ENCODE measurements at places on chromosomes 2 and 18. TPM values are rescaled to one million over a fixed set of nuclear protein-coding genes. Genes with fewer than 3 reads are reported as not detected.
A peak's percentile ranks its signal among the peaks of the same experiment; 100 is the strongest.

- peak; percentile 38 for DNase-seq
These were observed 991.4 kb upstream of the CELF4 start for GRCh38 chr18:38557006-38557405.

DNA sequence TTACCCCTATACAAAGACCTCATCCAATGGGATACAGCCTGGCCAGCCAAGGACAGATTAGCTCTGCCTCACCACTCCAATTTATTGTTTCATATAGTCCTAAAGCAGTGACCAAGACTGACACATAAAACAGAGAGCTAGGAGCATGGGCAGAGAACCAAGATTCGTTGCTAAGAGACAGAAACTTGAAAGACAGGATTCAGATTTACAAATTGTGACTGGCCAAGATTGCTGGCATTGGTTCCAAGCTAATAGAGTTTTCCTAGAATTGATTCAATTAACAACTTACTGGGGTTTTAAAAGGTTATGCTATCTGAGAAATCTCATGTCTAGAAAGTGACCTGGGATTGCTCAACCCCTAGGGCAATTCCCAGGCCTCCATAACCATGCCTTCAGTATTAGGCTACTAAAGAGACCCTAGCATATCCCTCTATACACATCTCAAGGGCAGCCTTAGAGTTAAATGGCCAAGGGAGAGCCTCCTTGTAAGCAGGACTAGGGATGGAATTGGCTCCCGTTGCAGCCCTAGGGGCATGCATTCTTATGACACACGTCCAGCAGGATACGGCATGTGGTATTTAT is 75.6 kb downstream of the ICOS start:
- DNase-seq: peak; percentile 57

GRCh38 chr2:100817388-100817985 is 2.5 kb upstream of the NPAS2 start:
- DNase-seq: no peak

DNA sequence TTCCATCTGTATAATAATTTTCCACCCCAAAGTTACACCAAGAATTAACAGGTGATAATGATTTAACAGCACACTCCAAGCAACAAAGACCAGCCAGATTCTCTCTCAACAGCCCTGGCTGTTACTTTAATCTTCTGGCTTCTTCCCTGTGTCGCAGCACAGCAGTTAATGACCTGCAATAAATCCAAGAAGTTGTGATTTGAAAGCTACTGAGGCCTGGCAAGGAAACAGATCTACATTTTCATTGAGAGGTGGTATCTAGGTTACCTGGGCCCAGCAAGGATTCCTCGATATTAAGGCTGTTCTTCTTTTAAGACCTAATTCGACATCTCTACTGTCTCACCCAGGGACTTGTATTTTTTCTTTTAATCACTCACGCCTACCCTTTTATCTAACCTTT is 433.8 kb downstream of the NBAS start:
- DNase-seq: no peak

DNA sequence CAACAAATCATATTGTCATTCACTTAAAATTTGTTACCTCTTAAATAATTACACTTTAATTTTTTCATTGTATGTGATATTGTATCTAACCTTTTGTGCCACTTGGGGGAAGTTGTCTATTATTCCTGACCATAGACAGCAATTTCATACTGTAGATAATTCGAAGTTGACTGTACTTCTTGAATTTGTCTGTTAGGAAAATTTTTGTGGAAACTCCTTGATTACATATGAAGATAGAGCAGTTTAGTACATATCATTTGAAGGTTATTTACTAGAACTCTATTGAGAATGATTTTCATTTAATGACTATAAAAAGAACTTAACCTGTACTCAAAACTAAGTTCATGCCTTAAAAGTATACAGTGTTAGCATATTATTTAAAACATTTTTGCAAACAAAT is 5.1 kb downstream of the DYNC1I2 start:
- DNase-seq: no peak

MCEE gene
- 14.9 TPM for total RNA-seq

DNA sequence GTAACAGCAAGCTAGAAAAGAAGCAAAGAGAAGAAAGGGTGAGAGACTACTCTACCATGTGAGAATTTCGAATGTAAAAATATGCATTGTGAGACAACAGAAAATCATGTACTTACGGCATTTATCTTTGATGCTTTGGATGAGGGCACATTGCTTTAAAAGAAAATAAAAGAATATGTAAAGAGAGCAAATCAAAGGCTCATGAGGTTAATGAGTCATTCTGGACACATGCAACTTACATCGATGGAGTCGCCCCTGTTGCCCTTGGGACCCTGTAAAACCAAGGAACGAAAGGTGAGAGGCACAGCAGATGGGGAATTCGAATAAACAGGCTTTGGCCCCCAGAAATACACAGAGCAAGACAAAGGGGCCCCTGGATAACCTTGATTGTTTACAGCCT is 69.0 kb downstream of the COL6A3 start:
- DNase-seq: no peak

GRCh38 chr2:54289917-54290316 is 33.9 kb upstream of the TSPYL6 start:
- no peak for DNase-seq

ADAM23 gene
- not detected for total RNA-seq

DNA sequence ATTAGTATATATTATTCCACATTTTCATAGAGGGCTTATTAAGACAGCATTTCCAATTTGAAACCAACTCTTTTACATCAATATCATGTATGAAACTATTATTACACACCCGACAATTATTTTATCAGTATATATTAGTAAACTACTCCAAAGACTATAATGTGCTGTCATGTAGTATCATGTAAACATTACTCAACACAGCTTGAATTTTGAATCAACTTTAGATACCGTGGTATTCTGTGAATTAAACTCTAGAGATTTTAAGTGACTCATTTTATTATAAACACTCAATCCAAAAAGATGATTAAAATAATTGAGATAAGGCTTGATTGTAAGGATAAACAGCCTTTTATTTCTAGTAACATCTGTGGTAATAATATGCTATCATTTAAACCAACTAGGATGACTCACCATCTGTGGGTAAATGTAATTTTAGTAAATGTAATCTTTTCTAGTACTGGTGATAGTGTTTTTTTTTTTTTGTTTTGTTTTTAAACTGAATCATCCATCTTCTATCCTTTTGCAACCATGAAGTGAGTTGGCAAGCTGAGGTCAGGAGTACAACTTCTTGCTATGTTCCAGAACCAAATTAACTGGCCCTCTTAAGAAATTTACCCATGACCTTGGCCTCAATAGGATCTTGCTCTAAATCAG is 144.3 kb upstream of the SMAD7 start:
- DNase-seq: peak; percentile 85

PLCL1 gene
- total RNA-seq: 0.12 TPM

DNA sequence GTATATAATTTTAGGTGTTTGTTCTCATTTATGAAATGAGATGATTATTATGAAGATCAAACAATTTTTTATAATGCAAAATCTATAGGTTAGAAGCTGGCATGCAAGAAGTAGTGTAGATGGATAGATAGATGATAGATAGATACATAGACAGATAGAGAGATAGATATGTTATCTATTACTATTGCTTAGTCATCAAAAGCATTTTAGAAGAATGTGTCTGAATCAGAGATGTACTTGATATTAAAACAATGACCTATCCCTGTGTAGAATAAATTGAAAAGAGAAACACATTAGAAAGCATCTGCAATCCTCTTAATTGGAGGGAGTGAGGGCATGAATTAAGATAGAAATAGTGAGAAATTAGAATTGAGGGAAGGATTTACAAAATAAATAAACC is 436.2 kb upstream of the NXPH2 start:
- DNase-seq: no peak

NT5C1B gene
- total RNA-seq: not detected

GRCh38 chr18:51890762-51891161 is 449.2 kb upstream of the DCC start:
- DNase-seq: peak; percentile 87

GRCh38 chr2:230627806-230628724 is 84.6 kb upstream of the CAB39 start:
- no peak for DNase-seq

DNA sequence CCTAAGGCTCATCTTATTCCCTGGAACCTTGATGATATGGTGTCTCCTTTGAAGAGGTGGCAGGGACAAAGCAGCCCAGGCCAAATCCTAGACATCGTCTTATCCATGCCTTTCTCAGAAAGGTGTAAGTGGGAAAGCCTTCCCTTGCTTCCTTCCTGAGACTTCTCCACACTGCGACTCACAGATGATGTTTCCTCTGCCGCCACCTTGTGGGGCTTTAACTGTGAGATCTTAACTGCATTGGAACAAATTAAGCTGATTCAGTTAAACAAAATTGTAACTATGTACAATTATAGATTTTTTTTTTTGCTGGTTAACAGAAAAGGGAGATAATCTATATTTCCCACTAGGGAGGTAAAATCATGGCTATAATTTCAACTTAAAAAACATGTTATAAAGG is 10.0 kb upstream of the GCA start:
- DNase-seq: peak; percentile 58

- peak; percentile 73 for DNase-seq
These were observed 262.7 kb upstream of the FN1 start for GRCh38 chr2:215698566-215698965.

GRCh38 chr2:96305979-96306308 is 598 bp upstream of the SNRNP200 start:
- no peak for DNase-seq

CYS1 gene
- not detected for total RNA-seq

GRCh38 chr18:41751652-41752051 is 203.4 kb upstream of the PIK3C3 start:
- no peak for DNase-seq

- no peak for DNase-seq
These were observed 15.6 kb downstream of the PLCD4 start for GRCh38 chr2:218623366-218623705.

SERPINB11 gene
- total RNA-seq: not detected

RNF103 gene
- 18.4 TPM for total RNA-seq
